Subcutaneous adipose tissue (tissue), 4 donors: ENCODE measurements at places on chromosomes 4 and X. TPM values are rescaled to one million over a fixed set of nuclear protein-coding genes. Genes with fewer than 3 reads are reported as not detected.

Gene PCDH11X
- 0.19 TPM for total RNA-seq

Gene POU4F2
- total RNA-seq = not detected

Gene PORCN
- total RNA-seq = 16.6 TPM

Gene ARL9
- not detected for total RNA-seq

Gene MAGED1
- 23.4 TPM for total RNA-seq

Gene UGT2B15
- not detected for total RNA-seq

Gene ALPK1
- 25.8 TPM for total RNA-seq

Gene CNGA1
- 0.57 TPM for total RNA-seq

Gene F8
- total RNA-seq = 21.1 TPM

Gene PLP1
- total RNA-seq = 1.3 TPM

Gene STAP1
- total RNA-seq = 1.0 TPM

Gene AMOT
- total RNA-seq = 11.1 TPM

Gene UGT2B11
- not detected for total RNA-seq

Gene SLC25A31
- not detected for total RNA-seq

Gene OPN1MW3
- not detected for total RNA-seq

Gene XAGE2
- not detected for total RNA-seq

Gene PRSS12
- 1.1 TPM for total RNA-seq

Gene FANCB
- total RNA-seq = 3.3 TPM
